ENCODE measurements at places on chromosomes 7 and 10. TPM values are rescaled to one million over a fixed set of nuclear protein-coding genes. Genes with fewer than 3 reads are reported as not detected.

Gene PDZD7
- 2.3 TPM for total RNA-seq

Gene MRC1
- not detected for total RNA-seq

Gene MYPN
- not detected for total RNA-seq

Gene COL17A1
- total RNA-seq, result 0.04 TPM

DNA sequence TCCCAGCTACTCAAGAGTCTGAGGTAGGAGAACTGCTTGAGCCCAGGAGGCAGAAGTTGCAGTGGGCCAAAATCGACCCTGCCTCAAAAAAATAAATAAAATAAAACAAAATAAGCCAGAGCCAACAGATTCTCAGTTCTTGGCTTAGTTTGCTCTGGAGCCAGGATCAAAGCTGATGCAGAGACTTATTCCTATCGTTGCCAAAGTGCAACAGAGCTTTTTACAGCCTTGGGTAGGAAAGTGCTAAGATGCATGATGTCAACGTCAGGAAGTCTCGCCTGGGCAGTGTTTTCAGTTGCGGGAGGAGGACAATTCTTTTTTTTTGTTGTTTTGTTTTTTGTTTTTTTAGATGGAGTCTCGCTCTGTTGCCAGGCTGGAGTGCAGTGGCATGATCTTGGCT, 43.8 kb upstream of the CYTH3 start:
- DNase-seq, result no peak

DNA sequence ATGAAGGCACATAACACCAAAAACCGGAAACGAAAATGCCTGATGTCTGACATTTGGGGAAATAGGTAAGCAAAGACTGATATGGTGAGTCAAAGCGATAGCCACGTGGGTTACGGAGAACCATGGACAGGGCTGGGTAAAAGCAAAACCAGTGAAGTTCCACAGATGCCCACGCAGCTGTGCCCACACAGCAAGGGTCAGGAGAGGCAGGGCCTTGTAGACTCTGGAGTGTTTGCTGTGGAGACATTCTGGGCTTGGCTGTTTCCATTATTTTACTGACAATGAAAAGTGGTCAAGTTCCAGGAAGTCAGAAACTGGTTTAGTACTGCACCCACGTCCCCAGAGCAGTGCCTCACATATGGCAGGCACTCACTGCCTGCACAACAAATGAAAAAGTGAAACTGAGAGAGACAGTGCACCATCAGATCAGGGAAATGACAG, 148.7 kb downstream of the ZMYND11 start:
- no peak for DNase-seq

- DNase-seq, result peak; percentile 78
Measured at GRCh38 chr10:80260295-80261243, 28.9 kb downstream of the MAT1A start.

All from GM23338 (cell line).